CD4-positive, alpha-beta T cell treated with Interleukin-4 for 4 hours (primary cell): ENCODE measurements at places on chromosomes 13 and 19.

- DNase-seq: no peak
These were observed 191.5 kb upstream of the IPO5 start for GRCh38 chr13:97761796-97762540.

- no peak for DNase-seq
These were observed 177.2 kb downstream of the STK24 start for GRCh38 chr13:98399756-98400155.

- DNase-seq: no peak
These were observed 1556.2 kb downstream of the SLITRK5 start for GRCh38 chr13:89227356-89227755.

- no peak for DNase-seq
These were observed 473 bp upstream of the CERS1 start for GRCh38 chr19:18896421-18896841.

DNA sequence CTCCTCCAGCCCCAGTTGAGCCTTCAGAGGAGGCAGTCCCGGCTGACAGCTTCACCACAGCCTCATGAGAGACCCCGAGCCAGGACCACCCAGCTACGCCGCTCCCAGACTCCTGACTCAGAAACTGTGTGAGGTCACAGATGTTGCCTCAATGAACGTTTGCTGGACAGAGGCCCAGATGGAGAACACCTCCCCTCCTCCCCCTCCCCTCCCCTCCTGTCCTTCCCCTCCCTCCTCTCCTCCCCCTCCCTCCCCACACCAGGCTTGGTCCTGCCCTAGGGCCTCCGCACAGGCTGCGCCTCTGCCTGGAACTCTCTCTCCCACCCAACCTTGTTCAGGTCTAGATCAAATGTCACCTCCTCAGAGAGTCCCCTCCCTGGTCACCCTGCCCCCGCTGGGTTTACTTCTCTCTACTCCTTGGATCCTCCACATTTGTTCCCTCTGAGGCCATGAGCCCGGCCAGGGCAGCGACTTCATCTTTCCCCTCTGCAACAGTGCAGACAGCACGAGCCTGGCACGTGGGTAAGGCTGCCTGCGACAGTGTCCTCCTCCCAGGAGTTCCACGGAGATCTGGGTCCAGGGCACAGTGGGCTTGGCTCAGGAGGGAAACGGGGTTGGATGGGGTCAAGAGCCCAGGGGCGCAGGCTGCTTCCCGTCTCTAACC lies 17.4 kb downstream of the PIP5K1C start:
- no peak for DNase-seq

- no peak for DNase-seq
These were observed 314.0 kb downstream of the NDFIP2 start for GRCh38 chr13:79794931-79795330.

GRCh38 chr13:64556376-64556775 lies 2673.8 kb downstream of the PCDH9 start:
- DNase-seq: no peak

GRCh38 chr13:28778308-28779215 lies 41.6 kb upstream of the MTUS2 start:
- DNase-seq: no peak

- peak; percentile 6 for DNase-seq
These were observed at the start of gene CLIP3 for GRCh38 chr19:36032251-36033104. CLIP3 (minus strand) TSS chr19:36032873; CDS start chr19:36032357, 516 bp downstream.

- DNase-seq: no peak
These were observed 307 bp downstream of the JOSD2 start for GRCh38 chr19:50510700-50511068.

GRCh38 chr13:24071423-24072075 lies 89.0 kb upstream of the SPATA13 start:
- DNase-seq: no peak

- DNase-seq: no peak
These were observed 68.4 kb upstream of the SPATA13 start for GRCh38 chr13:24092108-24092507.

- DNase-seq: no peak
These were observed 13.0 kb downstream of the PROZ start for GRCh38 chr13:113171250-113172125.

DNA sequence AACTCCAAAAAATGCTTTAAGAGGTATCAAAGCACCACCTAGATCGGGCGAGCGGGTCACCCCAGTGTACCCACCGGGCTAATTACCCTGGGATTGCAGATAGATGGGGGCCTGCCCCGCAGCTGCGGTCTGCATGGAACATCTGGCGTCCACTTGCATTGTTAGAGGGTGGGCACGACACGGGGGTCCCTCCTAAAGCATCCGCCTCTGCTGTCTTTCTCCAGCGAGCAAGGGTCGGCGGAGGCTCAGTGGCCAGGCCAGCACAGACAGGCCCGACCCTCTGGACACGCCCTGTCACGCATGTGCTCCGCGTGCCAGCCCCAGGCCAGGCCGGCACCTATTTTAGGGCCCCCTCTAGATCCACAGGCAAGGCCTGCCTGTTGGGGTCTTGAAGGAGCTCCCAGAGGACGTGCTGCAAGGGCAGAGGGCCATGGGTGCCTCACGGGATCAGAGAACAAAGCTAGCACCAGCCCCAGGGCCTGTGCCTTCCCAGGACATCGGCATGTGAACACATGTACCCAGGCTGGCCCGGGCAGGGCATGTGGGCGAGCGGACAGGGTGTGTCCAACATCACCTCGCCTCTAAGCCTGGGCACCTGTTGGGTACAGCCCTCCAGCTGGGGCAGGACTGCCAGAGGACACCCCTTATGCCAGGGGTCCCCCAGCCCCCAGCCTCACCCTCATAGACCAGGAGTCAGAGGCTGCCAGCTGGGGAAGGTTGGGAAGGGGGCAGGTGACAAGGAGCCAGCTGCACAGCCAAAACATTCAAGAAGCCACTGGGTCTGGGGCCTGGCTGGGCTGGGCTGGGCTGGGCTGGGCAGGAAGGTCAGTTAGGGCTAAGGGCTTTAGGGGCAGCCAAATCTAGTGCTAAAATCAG lies 35.6 kb upstream of the NANOS3 start:
- DNase-seq: peak; percentile 59
